ENCODE measurements at places on chromosomes 6 and 20.

- DNase-seq = no peak
These were observed 25.2 kb downstream of the DLL1 start for GRCh38 chr6:170265655-170266054.

- no peak for DNase-seq
These were observed 48.8 kb downstream of the DST start for GRCh38 chr6:56593801-56594318.

- DNase-seq = no peak
These were observed 80.8 kb downstream of the SLC22A3 start for GRCh38 chr6:160428818-160429619.

- DNase-seq = peak; percentile 23
These were observed 12.5 kb upstream of the RALGAPB start for GRCh38 chr20:38460040-38460623.

DNA sequence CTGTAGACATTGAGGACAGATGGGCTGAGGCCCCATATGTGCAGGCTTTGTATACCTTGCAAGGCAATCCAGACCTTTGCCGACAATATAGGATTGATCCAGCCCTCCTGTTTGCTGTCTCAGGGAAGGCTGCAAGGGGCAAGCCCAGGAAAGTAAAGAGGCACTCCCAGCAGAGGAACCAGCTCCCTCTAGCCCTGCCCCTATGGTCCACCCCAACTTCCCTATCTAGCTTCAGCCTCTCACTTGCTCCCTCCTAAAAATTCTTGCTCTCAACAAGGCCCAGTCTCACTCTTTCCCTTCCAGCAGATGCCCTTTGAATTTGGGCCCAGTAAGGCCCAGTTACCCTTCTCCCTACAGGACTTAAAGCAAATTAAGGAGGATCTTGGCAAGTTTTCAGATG, 92.6 kb downstream of the JARID2 start:
- DNase-seq = no peak

DNA sequence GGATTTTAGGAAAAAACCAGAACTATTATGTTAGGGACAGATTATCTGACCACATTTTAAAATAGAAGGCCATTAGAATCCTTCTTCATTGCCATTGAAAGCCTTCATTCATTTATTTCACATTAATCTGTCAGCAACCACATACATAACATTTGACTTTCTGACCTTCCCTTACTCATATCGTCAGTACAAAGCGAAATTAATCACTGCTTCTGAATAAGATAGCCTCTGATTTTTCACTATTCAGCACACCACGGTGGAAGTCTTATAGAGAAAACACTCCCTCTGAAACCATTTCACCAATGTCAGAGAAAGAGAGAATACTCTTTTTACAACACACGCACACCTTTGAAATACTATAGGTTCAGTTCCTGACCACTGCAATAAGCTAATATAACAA, 442.5 kb upstream of the ID4 start:
- DNase-seq = no peak

DNA sequence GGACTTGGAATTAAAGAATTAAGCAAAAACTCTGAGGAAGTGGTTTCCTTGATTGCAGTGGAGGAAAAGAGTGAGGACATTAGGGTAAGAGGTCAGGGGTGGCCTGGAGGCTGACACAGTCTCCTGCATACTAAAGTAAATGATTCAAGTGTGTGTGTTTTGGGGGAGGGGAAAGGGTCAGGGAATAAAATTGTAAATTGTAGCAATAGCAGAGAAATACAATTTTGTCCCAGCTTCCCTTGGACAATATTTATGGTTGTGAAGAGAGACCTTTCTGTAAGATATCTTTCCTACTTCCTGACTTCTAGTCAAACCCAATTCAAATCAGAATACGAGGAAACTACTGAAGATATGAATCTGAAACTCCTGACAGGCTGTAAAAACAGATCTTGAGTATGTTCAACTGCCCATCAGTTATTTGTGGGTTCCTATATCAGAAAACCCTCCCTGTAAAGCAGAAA, 143.4 kb upstream of the HMGN3 start:
- peak; percentile 57 for DNase-seq

DNA sequence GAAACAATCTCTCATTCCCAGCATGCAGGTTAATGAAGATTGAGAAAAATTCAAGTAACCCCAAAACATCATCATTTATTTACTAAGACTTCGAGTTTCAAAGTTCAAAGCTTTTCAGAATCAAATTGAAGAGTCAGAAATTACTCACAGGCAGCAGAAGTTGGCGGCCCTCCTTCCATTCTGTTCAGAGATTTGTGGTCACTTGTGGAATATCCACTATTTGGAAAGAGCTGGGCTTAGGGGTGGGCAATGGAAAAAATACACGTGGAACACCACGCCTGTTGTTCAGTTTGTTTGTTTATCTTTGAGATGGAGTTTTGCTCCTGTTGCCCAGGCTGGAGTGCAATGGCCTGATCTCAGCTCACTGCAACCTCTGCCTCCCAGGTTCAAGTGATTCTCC, 108.6 kb upstream of the NAA20 start:
- no peak for DNase-seq

GRCh38 chr6:14732226-14732843, 513.5 kb upstream of the JARID2 start:
- DNase-seq = no peak

DNA sequence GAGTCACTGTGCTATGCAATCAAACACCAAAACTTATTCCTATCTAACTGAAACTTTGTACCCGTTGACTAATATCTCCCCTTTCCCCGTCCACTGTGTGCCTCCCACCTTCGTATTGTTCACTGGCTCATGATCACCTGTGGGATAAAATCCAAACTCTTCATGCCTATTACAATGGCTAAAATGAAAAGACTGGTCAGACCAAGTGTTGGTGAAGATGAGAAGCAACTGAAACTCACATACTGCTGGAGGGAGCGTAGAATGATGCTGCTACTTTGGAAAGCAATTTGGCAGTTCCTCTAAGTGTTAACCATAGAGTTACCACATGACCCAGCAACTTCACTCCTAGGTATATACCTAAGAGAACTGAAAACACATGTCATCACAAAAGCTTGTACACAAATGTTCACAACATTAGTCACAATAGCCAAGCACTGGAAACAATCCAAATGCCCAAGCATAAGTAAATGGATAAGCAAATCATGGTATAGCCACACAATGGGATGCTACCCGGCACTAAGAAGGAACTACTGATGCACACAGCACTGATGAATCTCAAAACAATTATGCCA, 13.1 kb downstream of the RPS10 start:
- DNase-seq = no peak

DNA sequence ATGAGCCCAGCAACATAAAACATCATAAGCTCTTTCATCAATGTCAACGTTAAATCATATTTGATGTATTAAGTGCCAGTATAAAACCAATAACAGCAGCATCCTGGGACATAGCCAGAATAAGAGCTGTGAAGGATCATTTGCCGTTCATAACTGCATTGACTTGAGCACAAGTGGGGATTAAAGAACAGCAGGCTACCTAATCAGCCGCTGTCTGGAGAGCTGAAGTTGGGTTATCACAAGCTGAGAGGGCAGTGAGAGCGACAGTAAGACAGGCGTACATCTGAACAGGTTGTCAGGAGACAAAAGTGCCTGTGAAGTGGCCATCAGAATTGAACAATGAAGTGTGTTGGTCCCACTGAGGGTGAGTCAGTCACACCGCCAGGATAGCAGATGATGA, 269.6 kb downstream of the GRIK2 start:
- no peak for DNase-seq

- no peak for DNase-seq
These were observed 784.3 kb upstream of the CHD6 start for GRCh38 chr20:42402455-42402854.

DNA sequence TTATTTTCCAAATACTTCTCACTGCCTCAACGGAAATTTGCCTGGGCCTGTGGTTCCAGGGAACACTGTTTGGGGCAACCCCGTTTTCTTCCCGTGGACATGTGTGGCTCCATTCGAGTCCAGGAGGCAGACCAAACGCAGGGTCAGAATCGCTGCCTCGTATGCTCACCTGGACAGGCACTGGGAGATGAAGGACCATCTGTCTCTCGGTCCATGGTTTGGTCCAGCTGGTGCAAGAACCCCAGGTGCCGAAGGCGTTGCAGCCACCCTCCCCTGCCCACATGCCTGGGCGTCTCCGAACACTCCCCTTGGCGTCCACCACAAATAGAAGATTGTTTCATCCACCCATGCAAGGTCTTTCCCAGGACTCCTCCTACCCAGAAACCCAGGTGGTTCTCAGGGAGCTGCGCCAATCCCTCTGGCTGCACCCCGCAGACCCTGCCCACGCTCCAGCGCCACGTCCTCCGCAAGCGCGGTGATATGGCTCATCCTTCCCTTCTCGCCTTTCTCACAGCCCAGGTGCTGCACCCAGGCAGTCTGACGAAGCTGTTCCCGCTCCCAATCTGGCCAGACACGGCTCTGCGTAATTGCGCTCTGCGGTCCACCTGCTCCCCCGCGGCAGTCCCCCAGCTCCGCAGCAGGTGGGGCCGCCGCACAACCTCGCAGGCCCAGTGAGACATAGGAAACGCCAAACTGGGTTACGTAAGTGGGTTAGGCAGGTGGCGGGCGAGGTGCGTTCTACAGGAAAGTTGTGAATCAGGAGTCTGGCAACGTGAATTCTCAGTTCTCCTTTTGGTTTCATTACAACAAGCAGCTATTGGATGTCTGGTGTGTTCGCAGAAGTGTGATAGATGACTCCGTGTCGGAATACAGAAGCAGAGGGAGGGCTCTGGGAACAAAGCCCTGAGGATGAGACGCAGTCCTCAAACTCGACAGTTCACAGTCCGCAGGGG, 146.2 kb upstream of the ECI2 start:
- DNase-seq = peak; percentile 89

DNA sequence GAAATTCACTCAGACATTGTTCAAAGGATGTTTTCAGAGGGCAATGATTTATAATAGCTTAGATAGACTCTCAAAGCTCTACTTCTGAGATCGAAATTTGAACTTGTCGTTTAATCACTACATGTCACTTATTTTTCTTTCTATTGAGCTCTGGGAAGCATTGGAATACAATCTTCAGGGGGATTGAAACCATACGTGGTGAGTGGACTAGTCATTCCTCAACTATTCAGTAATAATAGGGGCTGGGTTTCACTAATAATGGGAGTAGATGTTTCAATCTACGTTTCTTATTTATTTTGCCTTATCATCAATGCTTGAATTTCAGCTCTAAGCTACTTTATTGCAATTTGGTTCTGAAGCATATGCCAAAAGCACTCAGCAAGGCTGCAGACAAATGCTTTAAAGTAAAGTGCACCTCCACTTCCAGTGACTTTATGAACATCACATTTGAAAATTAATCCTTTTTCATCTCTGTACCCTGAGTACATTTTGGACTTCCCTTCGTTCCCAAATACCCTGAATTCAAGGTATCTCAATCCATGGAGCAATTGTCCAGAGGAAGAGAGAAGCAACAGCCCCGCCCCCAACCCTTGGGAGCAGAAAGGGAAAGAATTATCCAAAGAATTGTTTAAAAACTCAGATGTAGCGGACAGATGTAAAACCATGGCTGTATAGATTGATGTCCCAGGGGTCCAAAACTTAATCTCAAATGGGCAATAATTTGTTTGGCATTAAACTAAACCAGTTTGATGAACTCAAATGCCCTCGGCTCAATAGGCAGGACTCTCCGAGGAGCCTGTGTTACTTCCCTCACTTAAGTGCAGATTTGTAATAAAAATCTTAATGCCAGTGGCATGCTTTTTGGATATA, 68.1 kb downstream of the HFE start:
- DNase-seq = peak; percentile 84

GRCh38 chr6:159229651-159230051, 60.5 kb downstream of the FNDC1 start:
- no peak for DNase-seq

DNA sequence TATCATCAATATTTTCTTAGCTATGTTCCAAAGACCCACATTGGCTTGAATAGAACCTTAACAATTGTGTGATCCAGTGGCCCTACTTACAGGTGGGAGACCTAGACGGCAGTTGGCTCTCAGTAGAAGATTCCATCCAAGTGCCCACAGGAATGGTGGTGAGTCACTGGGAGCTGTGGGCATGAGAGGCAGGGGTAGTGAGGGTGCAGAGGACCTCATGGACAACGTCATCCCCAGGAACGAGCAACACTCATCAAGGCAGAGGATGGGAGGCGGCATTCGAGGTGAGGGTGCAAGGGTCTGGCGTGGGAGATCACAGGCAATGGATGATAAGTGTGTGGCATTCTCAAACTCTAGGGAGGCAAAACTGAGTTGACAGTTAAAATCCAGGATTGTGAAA, 17.5 kb upstream of the SPO11 start:
- no peak for DNase-seq

- no peak for DNase-seq
These were observed 66.2 kb downstream of the SOBP start for GRCh38 chr6:107556082-107556481.

DNA sequence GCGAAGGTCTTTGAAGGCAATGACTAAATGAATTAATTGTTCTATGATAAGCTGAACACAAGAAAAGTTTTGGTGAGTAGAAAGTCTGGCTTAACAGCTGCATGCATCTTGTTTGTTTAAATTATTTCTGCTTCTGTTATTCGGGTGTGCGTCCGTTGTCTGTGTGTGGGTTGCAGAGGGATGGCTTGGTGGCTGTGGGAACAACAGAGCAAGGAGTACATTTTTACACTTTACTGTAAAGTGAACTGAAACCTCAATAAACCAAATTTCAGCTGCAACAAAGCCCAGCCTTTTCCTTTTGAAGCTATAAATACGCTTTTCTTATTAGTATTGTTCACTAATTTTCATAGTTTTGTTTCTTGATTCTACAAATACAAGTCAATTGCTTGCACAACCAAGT, 3.5 kb upstream of the LAMP5 start:
- no peak for DNase-seq

DNA sequence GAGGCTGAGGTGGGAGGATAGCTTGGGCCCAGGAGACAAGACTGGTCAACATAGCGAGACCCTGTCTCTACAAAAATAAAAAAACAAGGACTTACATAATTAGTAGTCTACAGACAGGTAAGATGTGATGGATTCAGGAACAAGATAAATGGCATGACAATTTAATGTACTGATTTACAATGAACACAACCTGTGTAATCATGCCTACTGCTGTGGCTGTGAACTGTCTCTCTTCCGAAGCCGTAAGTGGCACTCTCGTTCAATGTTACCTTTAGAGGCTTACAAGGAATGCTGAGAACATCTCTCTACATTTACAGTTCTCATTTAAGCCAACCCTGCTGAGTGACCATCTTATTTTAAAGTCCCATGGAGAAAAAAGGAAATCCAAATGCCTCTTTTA, 134.8 kb upstream of the PRDM1 start:
- DNase-seq = no peak

DNA sequence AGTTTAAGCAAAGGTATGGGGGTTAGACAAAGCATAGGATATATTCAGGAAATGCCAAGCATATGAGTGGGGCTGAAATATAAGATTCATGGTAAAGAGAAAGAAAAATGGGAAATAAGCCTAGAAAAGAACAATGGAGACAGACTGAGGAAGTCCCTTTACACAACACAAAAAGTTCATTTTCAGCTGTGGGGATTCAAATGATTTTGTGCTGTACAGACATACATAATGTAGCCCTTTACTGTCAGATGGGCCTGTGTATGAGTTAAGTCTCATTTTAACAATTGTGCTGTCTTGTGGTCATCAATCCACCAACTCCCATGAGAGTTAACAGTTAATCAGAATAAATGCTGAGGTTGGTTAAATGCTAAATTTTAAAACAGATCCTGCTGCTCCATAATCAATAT, 37.2 kb downstream of the REV3L start:
- DNase-seq = no peak
